ENCODE measurements at places on chromosomes 6 and 20. TPM values are rescaled to one million over a fixed set of nuclear protein-coding genes. Genes with fewer than 3 reads are reported as not detected.

The TGM6 gene
- not detected for total RNA-seq

The SLC22A7 gene
- total RNA-seq: not detected

DNA sequence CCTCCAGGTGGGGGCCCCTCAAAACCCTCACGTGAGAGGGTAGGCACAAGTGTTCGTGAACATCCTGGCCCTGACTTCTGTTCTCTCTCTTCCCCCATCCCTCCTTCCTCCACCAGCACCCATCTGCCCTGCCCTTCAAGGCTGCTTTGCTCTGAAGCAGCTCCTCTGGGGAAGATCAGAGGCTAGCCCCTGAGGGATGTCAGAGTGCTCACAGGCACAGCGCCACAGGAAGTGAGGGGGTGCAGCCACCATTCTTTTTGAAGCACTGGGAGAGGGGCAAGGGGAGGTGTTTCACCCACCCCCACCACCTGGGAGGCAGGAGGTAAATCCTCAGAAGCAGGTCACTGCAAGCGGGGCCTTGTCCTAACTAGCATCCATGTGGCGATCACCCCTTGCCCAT is 11.4 kb downstream of the MOCS1 start:
- no peak for DNase-seq

DNA sequence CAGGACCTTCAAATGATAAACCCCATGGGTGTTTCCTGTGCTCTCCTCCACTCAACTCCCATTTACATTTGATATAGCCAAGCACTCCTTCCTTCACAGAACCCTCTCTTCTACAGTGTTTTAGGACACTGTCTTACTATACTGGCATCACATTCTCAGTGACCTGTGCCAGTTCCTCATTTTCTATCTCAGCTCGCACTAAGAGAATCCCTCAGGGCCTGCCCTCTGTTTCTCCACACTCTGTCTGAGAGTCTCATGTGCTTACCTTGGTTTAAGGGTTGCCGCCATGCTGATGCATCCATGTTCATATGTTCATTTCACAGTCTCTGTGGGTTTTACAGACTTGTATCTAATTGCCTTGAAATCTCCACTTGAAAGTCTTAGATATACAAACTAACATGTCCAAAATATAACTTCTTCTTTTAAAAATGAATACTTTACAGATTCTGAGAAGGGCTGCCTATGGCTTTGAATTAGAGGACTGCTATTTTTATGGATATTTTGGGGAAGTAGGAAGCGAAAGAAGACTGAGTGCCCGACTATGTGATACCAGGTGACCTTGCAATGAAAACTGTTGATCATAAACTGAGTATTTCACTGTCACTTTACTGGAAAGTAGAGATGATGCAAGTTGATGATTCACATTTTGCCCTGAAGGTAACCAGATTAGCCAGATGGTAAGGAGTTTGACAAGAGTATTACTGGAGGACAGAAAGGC is 153.1 kb upstream of the SIM1 start:
- DNase-seq: no peak

DNA sequence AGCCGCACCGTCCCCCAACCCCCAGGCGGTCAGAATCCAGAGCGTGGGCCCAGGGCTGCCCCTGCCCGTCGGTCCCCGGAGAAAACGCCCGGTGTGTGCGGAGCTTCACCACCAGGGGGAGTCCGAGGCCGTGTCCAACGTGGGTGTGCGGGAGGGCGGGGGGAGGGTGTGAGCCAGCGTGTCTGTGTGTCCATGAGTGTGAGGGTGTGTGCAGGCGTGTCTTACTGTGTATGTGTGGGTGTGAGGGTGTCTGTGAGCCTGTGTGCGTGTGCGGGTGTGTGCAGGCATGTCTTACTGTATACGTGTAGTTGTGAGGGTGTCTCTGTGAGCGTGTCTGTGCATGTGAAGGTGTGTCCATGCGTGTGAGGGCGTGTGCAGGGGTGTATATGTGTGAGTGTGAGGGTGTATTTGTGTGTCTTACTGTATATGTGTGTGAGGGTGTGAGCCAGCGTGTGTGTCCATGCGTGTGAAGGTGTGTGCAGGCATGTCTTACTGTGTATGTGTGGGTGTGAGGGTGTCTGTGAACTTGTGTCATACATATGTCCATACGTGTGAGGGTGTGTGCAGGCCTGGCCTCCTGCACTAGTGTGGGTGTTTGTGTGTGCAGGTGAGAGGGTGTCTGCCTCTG is 24.6 kb upstream of the GATA5 start:
- DNase-seq: peak; percentile 84

GRCh38 chr20:52572687-52573086 is 381.1 kb upstream of the ZFP64 start:
- no peak for DNase-seq
